ENCODE measurements at places on chromosomes 13 and 19.

DNA sequence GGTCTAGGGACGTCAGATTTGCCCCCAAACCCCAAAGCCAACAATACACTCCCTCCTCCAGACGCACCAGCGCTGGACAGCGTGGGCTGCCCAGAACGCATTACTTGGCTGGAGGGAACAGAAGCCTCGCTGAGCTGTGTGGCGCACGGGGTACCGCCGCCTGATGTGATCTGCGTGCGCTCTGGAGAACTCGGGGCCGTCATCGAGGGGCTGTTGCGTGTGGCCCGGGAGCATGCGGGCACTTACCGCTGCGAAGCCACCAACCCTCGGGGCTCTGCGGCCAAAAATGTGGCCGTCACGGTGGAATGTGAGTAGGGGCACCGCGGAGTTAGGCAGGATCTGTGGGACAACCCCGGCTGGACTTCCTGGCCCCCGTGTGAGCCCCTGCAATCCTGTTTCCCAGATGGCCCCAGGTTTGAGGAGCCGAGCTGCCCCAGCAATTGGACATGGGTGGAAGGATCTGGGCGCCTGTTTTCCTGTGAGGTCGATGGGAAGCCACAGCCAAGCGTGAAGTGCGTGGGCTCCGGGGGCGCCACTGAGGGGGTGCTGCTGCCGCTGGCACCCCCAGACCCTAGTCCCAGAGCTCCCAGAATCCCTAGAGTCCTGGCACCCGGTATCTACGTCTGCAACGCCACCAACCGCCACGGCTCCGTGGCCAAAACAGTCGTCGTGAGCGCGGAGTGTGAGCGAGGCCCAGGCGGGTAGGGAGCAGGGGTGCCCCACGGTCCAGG lies 4.0 kb downstream of the ICAM5 start:
- no peaks in the 10 kb centered on the region for H3K36me3 ChIP-seq
- H3K27me3 ChIP-seq: peaks cover 50% of the 10 kb centered on the region
- DNase-seq: no peak
- no peak overlapping the region for H3K4me3 ChIP-seq
- no peak overlapping the region for H3K27ac ChIP-seq

DNA sequence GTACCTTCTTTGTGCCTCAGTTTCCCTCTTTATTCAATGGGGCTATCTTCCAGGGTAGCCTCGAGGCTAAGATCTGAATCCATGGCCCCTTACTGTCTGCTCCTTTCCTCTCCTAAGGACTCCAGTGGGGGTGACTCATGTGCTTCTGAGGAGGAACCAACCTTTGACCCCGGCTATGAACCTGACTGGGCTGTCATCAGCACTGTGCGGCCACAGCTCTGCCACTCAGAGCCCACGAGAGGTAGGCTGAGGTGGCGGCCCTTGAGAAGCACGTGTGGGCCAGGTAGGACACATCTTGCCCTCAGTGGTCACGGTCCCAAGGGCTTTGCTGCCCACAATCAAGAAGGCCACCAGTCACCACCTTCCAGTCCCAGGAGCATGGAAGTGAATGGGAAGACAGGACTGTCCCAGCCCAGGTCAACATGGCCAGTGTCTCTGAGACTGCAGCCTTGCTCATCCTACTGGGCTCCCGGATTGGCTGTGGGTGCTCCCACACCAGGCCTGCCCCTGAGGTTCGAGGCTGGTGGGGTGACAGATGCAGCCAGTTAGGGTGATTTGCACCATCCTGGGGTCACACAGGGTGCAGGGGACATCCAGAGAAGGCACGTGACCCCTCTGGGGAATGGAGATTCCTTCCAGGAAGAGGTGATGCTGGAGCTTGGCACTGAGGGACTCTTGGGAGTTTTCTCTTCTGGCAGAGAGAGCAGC lies 2.8 kb downstream of the TBC1D17 start:
- H3K36me3 ChIP-seq: peaks cover 22% of the 10 kb centered on the region
- H3K27ac ChIP-seq: no peak overlapping the region
- no peak overlapping the region for H3K4me3 ChIP-seq
- no peaks in the 10 kb centered on the region for H3K27me3 ChIP-seq
- DNase-seq: no peak
- peaks cover 5% of the 10 kb centered on the region for H3K4me1 ChIP-seq

GRCh38 chr19:945401-946252 lies 19.8 kb downstream of the ARID3A start:
- H3K36me3 ChIP-seq: 0 out of 2 replicates have a peak, but pooled peaks cover 2% of the 10 kb centered on the region
- no peaks in the 10 kb centered on the region for H3K27me3 ChIP-seq
- no peak overlapping the region for H3K27ac ChIP-seq
- DNase-seq: no peak
- no peak overlapping the region for H3K4me3 ChIP-seq
- no peaks in the 10 kb centered on the region for H3K4me1 ChIP-seq

DNA sequence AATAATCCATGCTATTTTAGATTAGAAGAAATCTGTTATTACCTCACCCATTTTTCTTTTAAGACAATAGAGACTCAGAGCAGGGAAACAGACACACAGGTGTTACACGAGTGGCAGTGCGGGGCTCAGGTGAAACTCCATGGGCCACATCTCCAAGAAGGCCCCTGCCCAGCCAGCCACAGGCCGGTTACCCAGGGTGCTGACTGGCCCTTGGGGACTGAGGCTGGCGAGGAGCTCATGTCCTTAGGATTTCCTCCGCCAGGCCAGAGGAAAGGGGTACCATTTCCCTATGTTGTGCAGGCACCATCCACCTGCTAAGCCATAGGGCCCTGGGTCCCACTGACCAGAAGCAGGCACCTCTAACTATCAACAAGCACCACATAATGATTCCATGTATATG lies 10.6 kb downstream of the C19orf47 start:
- DNase-seq: no peak
- H3K27me3 ChIP-seq: no peaks in the 10 kb centered on the region
- no peaks in the 10 kb centered on the region for H3K4me1 ChIP-seq
- H3K4me3 ChIP-seq: no peak overlapping the region

DNA sequence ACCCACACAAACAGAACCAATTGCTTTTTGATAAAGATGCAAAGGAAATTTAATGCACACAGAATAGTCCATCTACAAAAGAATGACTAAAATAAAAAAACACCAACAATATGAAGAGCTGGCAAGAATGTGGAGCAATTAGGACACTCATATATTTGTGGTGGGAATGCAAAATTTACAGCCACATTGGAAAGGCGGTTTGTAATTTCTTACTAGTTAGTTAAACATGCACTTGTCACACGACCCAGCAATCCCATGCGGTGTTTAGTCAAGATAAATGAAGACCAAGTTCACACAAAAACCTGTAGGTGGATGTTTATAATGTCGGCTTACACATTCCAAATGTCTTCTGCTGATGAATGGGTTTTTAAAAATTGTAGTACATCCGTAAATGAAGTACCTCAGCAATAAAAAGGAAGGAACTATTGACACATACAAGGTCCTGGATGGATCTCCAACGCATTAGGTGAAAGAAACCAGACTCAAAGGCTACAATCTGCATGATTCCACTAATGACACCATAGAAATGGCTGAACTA lies 5.2 kb downstream of the GRTP1 start:
- no peak overlapping the region for H3K4me3 ChIP-seq
- peaks cover 29% of the 10 kb centered on the region for H3K36me3 ChIP-seq
- H3K4me1 ChIP-seq: peaks cover 2% of the 10 kb centered on the region
